ENCODE measurements at places on chromosomes 1 and 21.

DNA sequence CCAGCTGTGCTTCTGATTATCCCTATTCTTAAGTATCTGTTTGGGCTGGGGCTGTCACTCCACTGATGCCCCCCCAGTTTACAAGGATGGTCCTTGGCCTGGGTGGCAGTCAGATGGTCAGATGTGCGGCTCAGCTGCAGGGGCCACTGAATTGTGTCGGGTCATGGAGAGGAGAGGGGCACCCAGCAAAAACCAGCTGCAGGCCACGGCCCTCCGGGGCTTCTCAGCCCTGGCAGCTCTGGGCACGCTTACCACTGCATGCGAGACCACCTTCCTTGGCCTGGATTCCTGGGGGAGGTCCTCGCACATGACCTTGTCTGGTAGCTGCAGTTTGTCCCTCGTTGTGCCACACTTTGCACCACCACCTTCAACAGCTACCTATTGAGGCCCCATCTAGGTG is 164.9 kb upstream of the TMEM51 start:
- DNase-seq, result no peak

DNA sequence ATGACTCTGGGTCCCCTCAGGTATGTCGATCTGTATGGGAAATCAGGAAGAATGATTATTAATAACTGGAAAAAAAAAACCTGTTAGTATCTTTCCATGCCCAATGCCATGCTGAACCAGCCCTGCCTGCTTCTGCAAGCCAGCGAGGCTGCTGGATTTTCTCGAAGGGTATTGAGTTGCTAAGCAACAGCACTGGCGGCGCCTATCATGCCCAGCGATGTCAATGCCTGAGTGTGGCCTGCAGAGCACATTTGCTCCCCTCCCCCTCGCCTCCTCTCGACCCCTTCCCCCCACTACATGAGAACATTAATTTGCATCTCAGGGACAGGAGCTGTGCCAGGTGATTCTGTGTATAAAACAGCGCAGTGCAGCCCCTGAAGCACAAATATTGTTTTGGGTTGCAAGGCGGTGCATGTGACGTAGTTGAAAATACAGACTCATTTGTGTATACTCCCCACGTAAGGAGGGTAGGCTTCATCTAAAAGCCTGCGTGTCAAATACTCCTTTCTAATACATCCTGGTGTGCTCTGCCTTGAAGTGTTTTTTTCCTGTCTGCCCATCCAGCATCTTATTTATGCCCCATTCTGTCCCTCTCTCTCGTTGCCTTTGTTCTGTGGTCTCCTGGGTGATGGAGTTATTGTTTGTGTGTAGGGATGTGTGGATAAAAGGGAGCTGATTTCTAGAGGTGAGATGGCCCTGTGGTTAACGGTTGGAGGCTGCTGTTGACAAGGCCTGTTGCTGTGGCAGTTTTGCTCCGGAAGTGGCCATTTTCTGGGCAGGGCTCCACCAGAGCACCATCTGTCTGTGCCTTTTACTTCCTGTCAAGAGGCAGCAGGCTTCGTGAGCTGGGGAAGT is 32.7 kb upstream of the ATP5PO start:
- peak; percentile 34 for DNase-seq

- DNase-seq, result no peak
Observed at GRCh38 chr1:157085421-157085820, 14.2 kb downstream of the ETV3L start.

- DNase-seq, result no peak
Observed at GRCh38 chr1:234324821-234325220, 48.4 kb upstream of the COA6 start.

- no peak for DNase-seq
Observed at GRCh38 chr1:179630719-179631118, 39.1 kb downstream of the TDRD5 start.

GRCh38 chr1:214538496-214538895 is 12.9 kb downstream of the PTPN14 start:
- DNase-seq, result no peak

DNA sequence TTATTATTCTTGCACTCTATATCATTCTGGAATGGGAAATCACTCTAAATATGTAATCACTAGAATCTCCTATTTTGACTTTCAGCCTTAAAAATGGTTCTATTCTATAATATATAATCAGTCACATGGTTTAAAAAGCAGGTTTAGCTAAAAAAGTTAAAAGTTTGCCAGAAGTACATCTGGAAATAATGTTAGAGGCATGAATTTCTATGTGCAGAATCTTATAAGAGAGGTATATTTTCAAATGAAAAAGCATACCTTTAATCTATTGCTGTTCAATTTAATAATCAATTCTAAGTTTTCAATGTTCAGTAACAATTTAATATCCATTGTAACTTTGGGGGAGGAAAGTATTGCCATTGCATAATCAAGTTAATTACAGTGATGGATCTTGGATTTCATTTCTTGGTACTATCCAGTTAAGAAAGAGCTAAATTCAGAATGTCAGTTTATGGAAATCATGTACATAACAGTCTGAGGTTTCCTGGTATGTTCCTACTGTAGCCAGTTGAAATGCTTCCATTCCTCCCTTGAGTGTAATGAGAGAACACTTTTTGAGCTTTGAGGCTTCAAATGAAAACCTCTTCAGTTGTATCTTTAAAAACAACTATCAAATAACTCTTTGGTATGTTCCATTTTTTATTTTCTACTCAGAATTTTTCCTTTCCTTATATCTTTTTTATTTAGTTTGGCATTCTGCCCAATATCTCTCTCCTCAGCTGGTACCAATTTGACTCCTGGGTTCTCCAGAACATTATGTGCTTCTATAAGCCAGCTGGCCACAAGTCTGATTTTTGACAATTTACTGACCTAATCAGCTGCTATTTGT is 175.7 kb upstream of the COL11A1 start:
- DNase-seq, result no peak

- DNase-seq, result no peak
Observed at GRCh38 chr1:2374252-2375155, 16.9 kb downstream of the MORN1 start.

DNA sequence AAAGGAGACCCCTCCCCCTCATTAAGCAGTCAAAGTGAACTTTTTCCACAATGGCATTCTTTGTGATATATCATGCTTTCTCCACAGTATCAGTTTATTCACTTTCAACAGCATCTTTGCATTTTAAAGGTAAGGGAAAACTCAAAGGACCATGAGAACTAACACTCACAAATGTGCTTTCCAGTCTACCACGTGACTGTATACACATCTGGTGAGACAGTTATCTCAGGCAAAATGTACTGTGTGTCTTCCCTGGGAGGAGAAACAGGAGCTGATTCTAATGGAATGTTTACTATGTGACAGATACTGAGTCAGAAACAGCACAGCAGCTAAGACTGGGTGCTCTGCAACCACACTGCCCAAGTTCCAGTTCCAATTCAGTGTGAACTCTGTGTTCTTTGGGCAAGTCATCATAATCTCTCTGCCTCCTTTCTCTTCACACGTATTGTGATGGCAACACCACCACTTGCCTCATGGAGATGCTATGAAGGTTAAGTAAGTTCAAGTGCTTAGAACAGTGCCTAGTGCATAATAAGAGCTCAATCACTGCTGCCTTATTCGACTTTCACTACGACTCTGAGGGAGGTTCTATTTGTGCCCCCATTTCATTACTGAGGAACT is 79.0 kb downstream of the SLC45A1 start:
- no peak for DNase-seq

- no peak for DNase-seq
Observed at GRCh38 chr1:39689635-39690034, 1.6 kb downstream of the HPCAL4 start.

DNA sequence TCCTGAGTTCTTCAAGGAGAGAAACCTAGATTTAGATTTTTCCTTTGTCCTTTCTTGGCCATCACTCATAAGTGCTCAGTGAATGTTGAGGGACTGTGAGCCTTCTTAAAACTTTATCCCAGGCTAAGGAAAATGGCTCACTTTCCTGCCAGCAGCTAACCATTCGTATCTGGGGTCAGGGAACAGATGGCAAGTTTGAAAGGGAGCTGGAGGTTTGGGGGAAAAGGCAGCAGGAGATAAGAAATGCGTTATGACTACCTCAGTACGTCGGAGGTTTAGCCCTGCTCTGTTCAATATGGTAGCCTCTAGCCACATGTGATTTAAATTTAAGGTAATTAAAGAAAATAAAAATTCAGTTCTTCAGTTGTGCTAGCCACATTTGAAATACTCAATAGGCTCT is 13.3 kb downstream of the RRP15 start:
- no peak for DNase-seq

GRCh38 chr1:115184951-115185331 is 95.6 kb upstream of the TSPAN2 start:
- no peak for DNase-seq

GRCh38 chr21:41008974-41009373 is 159.0 kb upstream of the BACE2 start:
- DNase-seq, result no peak

GRCh38 chr21:23578027-23578426 is 2029.3 kb downstream of the MRPL39 start:
- DNase-seq, result no peak

- DNase-seq, result peak; percentile 10
Observed at GRCh38 chr1:17531682-17532487, 7.6 kb upstream of the ARHGEF10L start.

DNA sequence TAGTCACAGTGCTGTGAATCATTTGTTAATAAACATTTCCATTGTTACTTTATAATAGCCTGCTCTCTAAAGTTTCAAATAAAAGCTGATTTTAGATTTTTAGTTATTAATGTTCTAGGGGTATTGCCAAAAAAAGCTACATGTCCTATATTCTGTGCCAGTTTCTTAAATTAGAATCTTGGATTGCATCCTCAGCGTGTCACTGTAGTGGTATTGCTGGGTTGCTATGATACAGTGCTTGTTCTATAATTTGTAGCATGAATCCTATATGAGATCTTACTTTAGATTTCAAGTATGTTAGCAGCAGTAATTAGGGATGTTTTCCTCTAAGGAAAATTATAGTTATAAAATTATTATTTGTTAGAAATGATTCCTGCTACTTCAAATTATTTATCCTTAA is 16.4 kb downstream of the PPP2R5A start:
- DNase-seq, result no peak

DNA sequence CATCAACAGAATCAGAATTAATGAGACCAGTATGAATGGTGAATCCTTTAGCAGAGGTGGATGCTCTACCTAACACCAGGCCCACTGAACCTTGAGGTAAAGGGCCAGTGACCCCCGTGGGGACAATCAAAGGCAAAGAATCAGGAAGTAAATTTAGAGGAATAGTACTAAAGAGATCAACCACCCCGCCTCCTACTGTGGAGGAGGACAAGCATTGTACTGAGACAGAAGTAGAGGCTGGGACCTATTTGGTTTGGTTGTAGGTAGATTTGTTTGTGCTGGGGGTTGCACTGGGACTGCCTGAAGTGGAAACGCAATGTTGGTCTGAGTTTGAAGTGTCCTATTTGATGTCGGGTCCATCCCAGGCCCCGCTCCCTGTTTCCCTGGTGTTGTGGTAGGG is 9.5 kb downstream of the CD48 start:
- DNase-seq, result no peak

GRCh38 chr21:43321611-43322010 is 105.3 kb downstream of the SIK1 start:
- DNase-seq, result no peak

DNA sequence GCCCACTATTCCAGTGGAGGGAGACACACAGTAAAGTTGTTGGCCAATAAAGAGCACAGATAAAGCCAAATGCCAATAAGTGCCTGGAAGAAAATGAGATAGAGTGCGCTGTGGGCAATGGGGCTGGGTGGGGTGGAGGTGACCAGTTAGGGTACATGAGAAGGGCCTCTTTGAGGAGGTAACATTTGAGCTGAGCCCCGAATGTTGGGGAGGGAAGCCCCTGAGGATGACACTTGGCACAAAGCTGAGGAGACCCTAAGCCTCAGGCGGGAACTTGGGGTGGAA is 979 bp downstream of the S100A9 start:
- no peak for DNase-seq

- DNase-seq, result no peak
Observed at GRCh38 chr1:116485976-116486375, 84.8 kb downstream of the CD58 start.

GRCh38 chr1:153536012-153536670 is 350 bp upstream of the S100A6 start:
- DNase-seq, result no peak

DNA sequence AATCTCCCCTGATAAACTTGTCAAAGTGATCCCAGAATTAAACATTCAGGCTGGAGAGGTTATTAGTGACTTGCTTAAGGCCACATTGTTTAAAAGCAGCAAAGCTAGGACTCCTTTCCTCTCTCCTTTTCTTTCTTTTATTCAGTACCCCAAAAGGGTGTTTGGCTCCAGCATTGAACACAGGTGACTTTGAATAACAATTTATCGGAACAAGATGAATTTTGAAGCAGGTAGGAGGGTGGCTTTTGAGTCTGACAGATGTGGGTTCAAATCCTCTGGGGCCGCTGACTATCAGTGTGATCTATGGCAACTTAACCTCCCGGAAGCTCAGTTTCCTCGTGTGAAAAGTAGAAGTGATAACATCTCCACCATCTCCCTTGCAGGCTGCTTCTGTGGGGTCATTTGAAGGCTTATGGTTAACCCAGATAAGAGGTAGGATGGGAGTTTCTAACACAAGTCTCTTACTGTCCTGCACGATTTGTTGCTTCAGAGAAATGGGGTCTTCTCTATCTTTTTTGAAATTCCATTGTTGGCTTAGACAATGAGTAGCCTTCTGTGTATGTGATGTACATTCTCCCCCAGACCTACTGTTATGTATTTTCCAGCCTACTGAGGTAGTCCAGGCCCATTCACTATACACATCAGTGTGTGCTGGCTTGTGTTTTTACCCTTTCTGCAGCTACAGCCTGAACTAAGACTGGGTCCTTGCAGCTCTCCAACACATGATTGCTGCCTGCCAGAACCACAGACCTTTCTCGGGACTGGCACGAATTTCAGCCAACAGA is 29.0 kb downstream of the JUN start:
- no peak for DNase-seq

GRCh38 chr1:59057796-59058195 is 239.1 kb upstream of the FGGY start:
- no peak for DNase-seq

- no peak for DNase-seq
Observed at GRCh38 chr1:85628791-85629531, 48.4 kb downstream of the CCN1 start.

DNA sequence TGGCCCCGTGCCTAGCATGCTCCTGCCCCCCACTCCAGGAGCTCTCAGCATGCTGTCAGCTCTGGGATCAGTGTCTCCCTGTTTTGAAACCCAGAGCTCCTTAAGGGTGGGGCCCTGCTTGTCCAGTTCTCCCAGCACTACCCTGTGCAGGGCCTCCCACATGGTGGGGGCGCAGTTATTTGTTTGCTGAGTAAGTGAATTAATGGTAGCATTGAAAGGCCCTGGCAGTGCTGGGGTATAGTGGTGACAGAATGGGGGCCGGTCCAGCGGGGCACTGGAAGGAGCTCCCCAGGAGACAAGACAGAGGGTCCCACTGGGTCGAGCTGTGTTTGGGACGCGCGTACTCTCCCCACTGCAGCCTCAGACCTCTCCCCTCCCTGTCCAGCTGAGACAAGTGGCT is 99.9 kb downstream of the NPHP4 start:
- DNase-seq, result no peak

GRCh38 chr1:39370602-39371001 is 120.8 kb upstream of the BMP8A start:
- no peak for DNase-seq

- peak; percentile 18 for DNase-seq
Observed at GRCh38 chr1:233326811-233327650, 493 bp upstream of the MAP3K21 start.

All from NCI-H187 treated with DMSO at 0.1 percent for 48 hours (cell line).